Stimulated activated CD4-positive, alpha-beta T cell treated with anti-CD3 and anti-CD28 coated beads, Interleukin-1b, Interleukin-23, amount 100 ng/mL, for 48 hours (primary cell): ENCODE measurements at places on chromosomes 6 and 20.

DNA sequence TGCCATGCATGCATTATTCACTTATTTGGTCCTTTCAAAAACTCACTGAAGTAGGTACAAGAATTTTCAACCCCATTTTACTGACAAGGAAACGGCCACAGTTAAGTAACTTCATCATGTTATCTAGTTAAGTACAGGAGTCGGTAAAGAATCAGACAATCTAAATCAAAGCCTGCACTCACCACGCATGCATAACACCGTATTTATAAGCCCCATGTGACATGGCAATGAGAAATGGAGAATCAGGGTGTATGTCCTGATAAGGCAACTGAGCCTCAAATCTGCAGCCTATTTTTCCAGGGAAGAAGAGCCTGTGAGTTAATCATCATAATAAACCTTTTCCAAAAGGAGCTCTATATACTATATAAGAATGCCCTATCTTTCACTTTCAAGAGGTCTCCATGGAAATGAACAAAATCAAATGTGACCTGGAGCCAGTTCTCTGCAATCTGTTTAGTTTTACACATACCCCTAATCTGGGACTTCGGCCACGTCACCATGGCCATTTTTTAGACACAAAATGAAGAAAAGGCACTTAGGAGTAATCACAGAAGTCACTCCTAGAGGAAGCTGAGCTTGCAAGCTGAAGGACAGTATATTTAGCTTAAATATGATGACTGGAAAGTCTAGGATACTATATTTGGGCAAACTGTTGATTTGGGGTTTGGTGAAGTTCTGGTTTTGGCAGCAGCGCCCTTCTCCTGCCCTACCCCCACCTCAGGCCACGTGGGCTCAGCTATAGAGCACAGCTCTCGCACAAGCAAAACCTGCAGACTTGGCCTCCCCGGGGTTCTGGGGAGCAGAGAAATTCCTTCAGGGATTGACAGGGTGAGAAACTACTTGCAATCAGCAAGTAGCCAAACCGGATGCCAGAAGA is 19.2 kb downstream of the TRAM2 start:
- no peak for DNase-seq

DNA sequence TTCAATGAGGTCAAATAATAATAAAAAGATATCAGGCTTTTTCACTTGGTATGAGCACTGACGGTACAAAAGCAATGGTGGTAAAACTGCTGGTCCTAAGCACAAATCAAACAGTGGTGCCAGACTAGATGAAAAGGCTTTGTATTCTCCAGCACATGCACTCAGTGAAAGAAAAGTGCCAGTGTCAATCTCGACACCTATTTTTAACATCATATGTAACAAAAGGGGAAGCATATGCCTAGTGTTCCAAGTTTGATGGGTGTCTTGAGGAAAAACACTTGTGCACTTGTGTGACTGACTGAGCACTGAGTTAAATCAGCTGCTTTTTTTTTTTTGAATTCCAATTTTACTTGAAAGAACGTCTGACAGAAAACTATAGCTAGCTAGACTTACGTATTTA is 27.3 kb downstream of the MED23 start:
- no peak for DNase-seq

- DNase-seq: no peak
These were observed 11.0 kb upstream of the SIM1 start for GRCh38 chr6:100475554-100476320.

DNA sequence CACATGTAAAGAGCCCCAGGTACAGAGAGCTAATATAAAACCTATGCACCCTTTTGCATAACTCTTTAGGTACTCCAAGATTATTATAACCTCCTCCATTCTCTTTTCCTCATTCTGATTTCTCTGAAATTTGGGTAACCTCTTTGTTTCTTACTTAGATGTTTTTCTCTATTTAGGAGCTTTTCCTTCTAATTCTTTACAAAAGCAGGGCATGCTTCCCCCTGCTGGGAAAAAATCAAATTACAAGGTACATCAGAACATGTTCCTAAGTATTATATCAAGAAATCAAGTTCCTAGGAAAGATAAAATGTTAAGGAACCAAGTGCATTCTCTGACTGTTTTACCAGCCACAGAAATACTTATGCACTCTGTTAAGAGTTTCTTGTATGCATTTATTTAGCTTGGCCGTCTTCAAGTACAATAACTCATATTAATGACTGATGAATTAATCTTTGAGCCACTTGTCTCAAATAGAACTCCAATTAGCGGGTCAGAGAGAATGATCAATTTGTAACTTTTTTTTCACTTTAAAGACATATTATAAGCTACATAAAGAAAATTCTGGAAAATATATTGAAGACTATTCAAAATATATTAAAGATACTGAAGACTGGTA is 2.1 kb downstream of the KHDRBS2 start:
- no peak for DNase-seq

DNA sequence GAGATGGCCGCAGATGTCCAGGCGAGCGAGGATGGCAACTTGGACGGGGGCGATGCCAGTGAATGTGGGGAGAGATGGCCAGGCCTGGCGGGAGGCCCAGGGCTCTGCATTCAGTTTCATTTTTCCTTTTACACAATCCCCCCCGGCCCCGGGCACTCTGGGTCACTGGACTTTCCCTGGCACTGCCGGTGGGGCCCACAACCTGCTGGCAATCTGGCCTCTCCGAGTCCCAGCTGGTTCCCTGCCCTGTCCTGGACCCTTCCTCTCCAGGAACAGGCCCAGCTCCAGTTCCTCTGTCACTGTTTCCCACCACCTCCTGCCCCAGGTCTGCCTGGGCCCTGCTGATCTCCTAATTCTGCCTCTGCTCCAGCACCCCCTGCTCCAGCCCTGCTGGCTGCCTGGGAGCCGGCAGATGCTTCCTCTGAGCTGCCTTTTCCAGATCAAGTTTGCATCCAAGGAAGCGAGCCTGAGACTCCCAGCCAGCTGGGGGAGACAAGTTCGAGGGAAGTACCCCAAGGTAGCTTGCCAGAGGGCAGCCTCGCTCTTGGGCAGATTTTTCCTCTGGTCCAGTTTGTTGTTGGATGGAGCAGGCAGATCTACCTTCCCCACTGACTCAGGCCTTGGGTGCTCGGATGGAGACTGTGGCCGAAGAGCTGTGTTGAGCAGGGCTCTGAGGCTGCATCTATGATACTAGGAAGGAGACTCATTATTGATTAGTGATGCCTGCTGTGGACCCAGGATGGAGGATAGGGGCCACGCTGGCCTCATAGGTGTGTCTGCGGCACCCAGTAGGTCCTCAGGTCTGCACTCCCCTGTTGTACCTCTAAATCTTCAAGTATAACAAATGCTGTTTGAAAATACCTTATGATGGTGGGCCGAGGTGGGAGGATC is 83.2 kb downstream of the CEBPB start:
- no peak for DNase-seq

DNA sequence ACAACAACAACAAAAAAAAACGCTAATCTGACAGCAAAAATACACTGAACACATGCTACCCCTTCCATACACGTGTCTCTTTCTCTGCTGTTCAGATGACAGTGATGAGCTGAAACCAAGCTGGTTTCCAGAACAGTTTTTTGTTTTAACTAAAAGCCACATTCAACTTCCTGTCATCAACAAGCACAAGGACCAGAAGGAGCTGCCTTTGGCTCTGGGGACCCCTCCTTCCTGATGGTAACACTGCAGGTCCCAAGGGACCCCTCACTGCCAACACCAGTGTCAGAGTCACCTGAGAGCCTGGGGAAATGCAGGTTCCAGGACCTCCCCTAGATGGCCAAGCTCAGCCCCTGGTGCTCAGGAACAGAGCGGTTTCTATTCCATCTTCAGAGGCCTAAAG is 6.0 kb downstream of the CST7 start:
- no peak for DNase-seq

DNA sequence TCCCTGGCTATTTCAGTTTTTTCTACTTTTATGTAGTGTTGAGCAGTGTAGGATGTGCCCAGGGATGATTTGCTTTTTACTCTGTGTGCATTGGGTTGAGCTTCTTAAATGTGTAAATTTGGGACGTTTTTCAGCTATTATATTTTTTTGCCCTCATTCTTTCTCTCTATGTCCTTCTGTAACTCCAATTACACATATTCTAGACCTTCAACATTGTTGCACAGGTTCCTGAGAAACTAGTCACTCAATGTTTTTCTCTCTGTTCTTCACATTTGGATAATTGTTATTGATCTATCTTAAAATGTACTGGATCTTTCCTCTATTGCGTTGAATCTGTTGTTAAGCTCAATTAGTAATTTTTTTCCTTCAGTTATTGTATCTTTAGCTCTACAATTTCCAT is 162.7 kb upstream of the TCF21 start:
- DNase-seq: no peak

DNA sequence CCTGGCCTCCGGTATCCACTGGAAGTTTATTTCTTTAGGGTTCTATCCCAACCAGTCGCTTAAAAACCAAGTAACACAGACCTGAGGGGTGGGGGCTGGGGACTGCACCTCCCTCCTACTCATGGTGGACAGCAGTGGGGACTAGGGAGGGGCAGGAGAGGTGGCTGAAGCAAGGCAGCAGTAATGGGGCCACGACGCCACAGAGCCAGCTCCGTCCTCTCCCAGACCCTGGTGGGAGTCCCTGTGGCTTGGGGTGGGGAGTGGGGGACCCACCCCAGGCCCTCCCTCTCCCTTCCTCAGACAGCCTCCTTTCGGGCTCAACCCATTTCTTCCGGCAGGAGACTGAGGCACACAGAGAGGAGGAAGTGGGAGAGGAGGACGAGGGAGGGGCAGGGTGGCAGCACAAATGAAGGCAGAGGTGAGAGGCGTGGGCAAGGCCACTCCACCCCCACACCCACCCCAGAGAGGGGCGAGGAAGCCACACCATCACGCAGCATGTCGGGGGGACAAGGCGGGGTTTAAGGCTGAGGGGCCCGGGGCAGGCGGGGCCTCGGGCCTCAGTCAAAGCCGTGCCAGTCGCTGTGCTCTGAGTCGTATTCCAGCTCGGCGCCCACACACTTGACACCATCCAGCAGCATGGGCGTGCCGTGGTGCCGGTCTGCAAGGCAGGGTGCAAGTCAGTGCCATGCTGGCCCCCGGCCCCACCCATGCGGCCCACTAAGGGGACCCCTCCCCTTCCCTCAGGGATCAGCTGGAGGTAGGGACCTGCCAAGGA is 13.9 kb downstream of the ADISSP start:
- no peak for DNase-seq

DNA sequence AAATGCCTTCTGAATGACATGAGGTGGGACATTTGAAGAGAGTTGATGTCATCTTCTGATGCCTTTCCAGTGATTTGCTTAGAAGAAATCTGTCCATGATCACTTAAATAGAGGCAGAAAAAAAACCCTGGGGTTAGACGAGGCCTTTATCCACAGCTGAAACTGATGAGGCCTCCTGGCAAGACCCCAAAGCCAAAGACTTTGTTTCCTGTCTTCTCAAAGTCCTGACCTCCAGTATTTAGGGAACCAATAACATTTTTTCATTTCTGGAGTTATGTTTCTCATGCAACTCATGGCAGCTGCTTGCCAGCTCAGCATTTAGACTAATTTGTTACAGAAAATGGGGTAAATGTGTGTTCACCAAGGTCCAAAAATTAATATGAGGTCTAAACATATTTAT is 248.0 kb upstream of the PRDM1 start:
- DNase-seq: no peak

- DNase-seq: peak; percentile 74
These were observed 111.2 kb downstream of the SCML4 start for GRCh38 chr6:107712665-107713551.

DNA sequence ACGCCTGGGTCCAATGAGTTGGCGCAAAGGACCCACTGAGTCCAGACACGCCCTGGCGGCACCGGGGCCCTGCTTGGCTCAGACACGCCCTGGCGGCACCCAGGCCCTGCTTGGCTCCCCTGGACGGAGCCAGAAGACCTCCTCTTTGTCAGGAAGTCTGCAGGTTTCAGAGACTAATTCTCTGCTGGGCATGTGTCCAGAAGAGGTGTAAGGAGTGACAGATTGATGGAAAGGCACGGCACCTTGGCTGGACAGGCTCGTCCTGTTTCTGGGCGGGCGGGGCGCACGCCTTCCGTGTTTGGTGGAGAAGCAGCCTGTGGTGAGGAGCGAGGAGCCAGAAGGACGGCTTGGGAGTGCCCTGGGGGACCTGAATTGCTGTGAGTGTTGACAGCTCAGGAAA is 23.1 kb upstream of the DACT2 start:
- no peak for DNase-seq

DNA sequence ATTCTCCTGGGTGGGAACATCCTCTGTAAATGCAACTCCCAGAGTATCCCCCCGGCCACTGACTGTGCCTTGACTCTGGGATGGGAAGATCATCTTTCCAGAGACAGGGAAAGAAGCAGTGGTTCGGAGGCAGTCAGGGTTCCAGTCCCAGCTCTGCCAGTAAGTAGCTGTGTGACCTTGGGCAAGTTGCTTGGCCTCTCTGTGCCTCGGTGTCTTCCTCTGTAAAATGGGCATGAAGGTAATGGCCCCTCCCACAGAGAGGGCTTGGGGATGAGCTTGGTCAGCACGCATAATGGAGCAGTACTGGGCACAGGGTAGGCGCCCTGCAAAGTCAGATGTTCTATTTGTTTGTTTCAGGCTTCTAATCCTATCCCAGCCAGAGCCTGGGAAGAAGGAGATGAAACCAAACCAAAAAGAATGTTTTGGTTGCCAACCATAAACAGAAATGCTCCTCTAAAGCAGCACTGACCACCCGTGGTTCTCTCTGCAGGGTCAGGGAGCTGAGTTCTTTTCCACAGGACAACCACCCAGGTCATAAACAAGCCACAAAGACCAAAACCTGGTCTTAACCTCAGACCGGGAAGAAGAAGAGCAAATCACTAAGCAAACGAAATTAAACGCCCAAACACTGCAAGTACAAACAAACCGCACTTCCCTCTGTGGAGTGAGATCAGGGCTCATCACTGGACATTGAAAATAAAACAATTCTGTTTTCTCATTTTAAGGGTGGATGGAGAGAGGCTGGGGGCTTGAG is 381.0 kb upstream of the SULF2 start:
- DNase-seq: no peak

- DNase-seq: no peak
These were observed 32.5 kb downstream of the NDUFAF5 start for GRCh38 chr20:13817342-13817741.

- DNase-seq: no peak
These were observed 4.8 kb downstream of the LRP11 start for GRCh38 chr6:149859368-149859767.

DNA sequence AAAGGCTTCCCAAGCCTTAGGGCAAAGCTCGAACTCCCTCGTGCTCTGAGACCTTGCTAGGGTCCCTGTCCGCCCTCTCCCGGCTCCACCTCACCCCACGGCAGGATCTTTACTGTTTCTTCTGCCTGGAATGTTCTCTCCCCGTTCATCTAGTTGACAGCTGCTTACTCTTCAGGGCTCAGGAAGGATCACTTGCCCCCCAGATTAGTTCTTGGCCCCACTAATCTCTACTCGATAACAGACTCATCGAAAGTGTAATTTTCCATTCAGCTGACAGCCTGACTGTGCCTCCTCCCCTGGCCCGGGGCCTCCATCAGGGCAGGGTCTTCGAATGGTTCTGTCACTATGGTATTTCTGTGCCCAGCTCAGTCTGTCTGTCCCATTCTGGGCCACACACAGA is 3.1 kb downstream of the MAP1LC3A start:
- DNase-seq: no peak

GRCh38 chr6:166921570-166921969 is 34.8 kb downstream of the RNASET2 start:
- no peak for DNase-seq

GRCh38 chr20:20210327-20210726 is 157.6 kb upstream of the INSM1 start:
- no peak for DNase-seq

GRCh38 chr6:133809406-133809805 is 79.5 kb upstream of the TCF21 start:
- no peak for DNase-seq

- peak; percentile 85 for DNase-seq
These were observed 725 bp downstream of the EEF1A1 start for GRCh38 chr6:73519926-73520687.

GRCh38 chr6:13348334-13349113 is 20.2 kb upstream of the TBC1D7 start:
- DNase-seq: no peak
